Uterine smooth muscle cell (primary cell): ENCODE measurements at places on chromosomes 2 and 18. TPM values are rescaled to one million over a fixed set of nuclear protein-coding genes. Genes with fewer than 3 reads are reported as not detected.

Gene GKN2
- not detected in 2 replicates for total RNA-seq

Gene TDRD15
- total RNA-seq = not detected in 2 replicates

Gene MC2R
- total RNA-seq = not detected in 2 replicates

Gene PRKAG3
- not detected in 2 replicates for total RNA-seq

Gene FAM117B
- 0.55 and 1.9 TPM in 2 replicates for total RNA-seq

Gene GCG
- not detected in 2 replicates for total RNA-seq

Gene DNAH6
- total RNA-seq = 0.11 and 0.12 TPM in 2 replicates

Gene IL36A
- not detected in 2 replicates for total RNA-seq

Gene PMS1
- total RNA-seq = 26.5 and 39.2 TPM in 2 replicates

Gene SOWAHC
- total RNA-seq = 16.3 and 17.2 TPM in 2 replicates

Gene STPG4
- total RNA-seq = 0.12 and 0.44 TPM in 2 replicates

Gene TYMS
- 18.0 and 49.2 TPM in 2 replicates for total RNA-seq

Gene LHCGR
- not detected in 2 replicates for total RNA-seq

Gene LRRC30
- total RNA-seq = not detected in 2 replicates

Gene REG3G
- not detected in 2 replicates for total RNA-seq

Gene C2orf72
- 0.12 and 0.22 TPM in 2 replicates for total RNA-seq

Gene ROCK1
- total RNA-seq = 46.7 and 51.2 TPM in 2 replicates

Gene KLHL14
- not detected in 2 replicates for total RNA-seq

Gene TWIST2
- total RNA-seq = 86.7 and 102 TPM in 2 replicates

Gene CRYGD
- not detected in 2 replicates for total RNA-seq

Gene NCKAP5
- 0.55 and 1.6 TPM in 2 replicates for total RNA-seq

Gene CXCR1
- not detected in 2 replicates for total RNA-seq

Gene XIRP2
- total RNA-seq = 1.00 and 1.2 TPM in 2 replicates

Gene LIMS4
- total RNA-seq = 10.0 and 12.5 TPM in 2 replicates

Gene GPR75
- 1.1 and 1.4 TPM in 2 replicates for total RNA-seq

Gene SERPINB3
- total RNA-seq = not detected in 2 replicates
